ENCODE measurements at places on chromosomes 6 and 20. TPM values are rescaled to one million over a fixed set of nuclear protein-coding genes. Genes with fewer than 3 reads are reported as not detected.
A peak's percentile ranks its signal among the peaks of the same experiment; 100 is the strongest.

Gene EYA2
- 1.7 TPM for polyA plus RNA-seq

Gene C6orf15
- not detected for polyA plus RNA-seq

Gene TENT5A
- 4.7 TPM for polyA plus RNA-seq

Gene TMEM244
- polyA plus RNA-seq, result not detected

Gene LSM14B
- polyA plus RNA-seq, result 52.0 TPM

Gene SLPI
- 0.26 TPM for polyA plus RNA-seq

Gene SAMD5
- 17.6 TPM for polyA plus RNA-seq

Gene CAP2
- 15.6 TPM for polyA plus RNA-seq

Gene PLN
- 6.8 TPM for polyA plus RNA-seq

Gene RNF217
- polyA plus RNA-seq, result 16.4 TPM

Gene CLVS2
- polyA plus RNA-seq, result 0.28 TPM

- DNase-seq, result no peak
Measured at GRCh38 chr6:64217721-64218620, 582.4 kb downstream of the PHF3 start.

GRCh38 chr6:5697508-5697907, 309.2 kb downstream of the NRN1 start:
- DNase-seq, result no peak

DNA sequence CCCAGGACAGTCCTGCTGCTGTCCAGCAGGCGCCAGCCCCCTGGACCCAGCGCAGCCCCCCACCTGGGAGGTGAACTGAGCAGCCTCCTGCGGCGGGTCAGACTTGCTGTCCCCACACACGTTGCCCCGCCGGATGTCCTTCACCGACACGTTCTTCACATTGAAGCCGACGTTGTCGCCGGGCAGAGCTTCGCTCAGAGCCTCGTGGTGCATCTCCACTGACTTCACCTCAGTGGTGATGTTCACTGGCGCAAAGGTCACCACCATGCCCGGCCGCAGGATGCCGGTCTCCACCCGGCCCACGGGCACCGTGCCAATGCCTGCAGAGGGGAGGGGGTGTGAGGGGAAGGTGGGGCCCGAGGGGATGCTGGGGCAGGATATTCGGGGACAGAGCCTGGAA, 8.5 kb downstream of the EEF1A2 start:
- no peak for DNase-seq

DNA sequence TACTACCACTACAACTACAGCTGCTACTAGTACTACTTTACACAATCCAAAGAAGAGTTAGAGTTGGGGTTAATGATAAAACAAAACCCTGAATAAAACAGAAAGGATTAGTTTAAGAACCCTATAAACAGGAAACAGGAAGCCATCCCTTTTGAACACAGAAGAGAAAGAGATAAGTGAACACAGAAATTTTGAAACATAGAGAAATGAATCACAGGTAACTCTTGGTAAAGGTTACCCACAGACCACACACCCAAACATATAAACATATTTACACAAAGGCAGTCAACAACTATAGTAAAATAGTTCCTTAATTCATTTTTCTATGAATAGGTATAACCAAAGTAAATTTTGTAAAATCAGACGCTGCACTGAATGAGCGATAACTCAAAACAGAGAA, 98.1 kb downstream of the RNGTT start:
- no peak for DNase-seq

DNA sequence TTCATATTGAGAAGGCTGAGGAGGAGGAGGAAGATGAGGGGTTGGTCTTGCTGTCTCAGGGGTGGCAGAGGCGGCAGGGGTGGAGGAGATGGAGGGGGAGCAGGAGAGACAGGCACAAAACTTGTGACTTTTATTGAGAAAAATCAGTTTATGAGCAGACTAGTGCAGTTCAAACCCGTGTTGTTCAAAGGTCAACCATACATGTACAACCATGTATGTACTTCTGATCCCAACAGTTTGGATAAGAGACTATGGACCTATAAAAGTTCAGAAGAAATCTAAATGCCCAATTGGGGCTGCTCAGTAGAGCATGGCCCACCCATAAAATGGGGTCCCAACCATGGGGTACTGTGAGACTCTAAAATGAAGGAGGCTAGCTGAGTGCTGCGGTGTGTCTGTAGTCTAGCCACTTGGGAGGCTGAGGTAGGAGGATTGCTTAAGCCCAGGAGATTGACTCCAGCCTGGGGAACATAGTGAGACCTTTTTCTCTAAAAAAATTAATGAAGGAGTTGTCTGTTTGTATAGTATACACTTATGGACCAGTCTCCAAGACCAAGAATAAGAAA, 7.6 kb upstream of the SLC22A7 start:
- no peak for DNase-seq

DNA sequence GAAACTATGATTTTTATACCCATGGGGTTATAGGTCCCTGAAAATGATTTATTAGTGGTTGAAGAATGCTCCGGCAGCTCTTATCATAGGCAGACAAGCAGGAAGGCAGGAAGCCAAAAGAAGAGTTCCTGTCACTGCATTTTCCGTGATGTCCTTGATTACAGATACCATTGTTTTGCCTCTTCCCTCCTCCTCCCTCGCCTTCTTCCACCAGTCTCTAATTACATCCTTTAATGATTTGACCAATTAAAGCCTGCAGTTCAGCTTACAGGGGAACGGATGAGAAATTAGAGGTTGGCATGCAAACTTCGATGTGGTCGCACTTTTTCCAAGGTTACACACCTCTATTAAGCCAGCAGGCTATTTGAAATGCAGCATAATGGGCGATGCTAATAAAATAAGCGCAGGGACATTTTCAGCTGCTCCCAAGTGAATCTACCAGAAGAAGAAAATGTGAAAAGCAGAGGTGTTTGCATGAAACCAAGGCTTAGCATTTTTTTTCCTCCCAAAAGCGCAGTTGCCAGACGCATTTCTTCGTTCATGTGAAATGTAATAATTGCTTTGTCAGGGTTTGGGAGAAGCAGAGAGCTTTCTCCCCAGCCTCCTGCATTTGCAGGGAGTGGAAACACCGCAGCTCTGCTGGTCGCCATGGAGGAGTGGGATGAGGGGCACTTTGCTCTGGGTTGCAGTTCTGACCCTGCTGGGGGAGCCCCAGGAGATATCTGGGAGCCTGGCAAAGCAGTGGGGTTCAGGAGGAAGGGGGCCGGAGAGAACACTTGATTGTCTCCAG, 6.0 kb downstream of the NOX3 start:
- DNase-seq, result no peak

DNA sequence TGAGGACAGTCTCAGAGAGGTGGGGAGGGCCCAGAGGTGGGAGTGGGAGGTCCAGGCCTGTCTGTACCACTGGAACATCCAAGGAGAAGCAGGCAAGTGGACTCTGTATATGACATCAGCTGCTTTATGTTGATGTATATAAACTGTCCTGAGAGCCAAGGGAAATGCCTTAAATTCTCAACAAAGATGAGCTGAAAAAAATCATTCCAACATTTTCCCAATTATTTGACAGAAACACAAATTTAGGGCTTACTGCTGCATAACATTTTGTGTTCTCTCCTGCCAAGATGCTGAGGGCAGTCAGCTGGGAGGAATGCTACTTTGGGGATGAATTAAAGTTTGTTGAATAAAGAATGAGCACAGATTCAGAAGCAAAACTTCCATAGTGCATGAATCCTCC, 52.8 kb downstream of the FOXC1 start:
- DNase-seq, result no peak

DNA sequence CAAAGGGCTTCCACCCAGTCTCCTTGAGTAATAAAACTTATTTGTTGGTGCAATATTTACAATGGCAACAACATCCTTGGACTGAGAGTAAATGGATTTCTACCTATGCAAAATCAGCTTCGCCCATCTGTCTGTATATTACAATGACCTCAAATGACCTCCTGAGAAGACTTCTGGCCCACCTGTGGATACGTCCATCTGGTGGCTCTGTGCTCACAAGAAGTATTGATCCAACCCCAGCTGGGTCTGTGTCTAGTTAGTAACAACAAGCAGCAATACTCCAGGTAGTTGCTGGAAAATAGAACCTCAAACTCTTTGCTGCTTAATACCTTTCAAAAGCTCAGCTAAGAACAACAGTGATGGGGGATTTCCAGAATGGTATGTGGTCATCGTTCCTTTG, 34.7 kb upstream of the GSTA4 start:
- no peak for DNase-seq

DNA sequence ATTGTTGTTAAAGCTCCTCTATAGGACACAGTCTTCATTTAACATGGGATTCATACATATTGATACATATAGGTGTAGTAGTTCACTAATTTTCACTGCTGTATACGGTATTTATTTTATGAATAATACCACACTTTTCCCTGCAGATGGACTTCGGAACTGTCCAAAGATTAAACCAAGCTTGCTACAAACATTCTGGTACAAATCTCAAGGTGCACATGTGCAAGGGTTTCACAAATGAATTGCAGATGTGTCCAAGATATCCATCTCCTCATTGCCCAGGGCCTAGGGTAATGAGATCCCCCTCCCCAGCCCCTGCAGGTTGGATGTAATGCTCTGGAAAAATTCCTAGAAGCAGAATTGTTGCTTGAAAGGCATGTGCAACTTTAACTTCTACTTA, 31.4 kb downstream of the DTNBP1 start:
- no peak for DNase-seq

DNA sequence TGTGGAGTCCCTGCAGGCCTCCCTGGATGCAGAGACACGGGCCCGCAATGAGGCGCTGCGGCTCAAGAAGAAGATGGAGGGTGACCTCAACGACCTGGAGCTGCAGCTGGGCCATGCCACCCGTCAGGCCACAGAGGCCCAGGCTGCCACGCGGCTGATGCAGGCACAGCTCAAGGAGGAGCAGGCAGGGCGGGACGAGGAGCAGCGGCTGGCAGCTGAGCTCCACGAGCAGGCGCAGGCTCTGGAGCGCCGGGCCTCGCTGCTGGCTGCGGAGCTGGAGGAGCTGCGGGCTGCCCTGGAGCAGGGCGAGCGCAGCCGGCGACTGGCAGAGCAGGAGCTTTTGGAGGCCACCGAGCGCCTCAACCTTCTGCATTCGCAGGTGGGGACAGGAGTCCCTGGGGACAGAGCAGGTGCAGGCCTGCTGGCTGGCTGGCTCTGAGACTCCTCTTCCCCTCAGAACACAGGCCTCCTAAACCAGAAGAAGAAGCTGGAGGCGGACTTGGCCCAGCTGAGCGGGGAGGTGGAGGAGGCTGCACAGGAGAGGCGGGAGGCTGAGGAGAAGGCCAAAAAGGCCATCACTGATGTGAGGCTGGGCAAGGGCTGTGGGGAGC, 44.7 kb downstream of the MYH7B start:
- DNase-seq, result no peak

- no peak for DNase-seq
Measured at GRCh38 chr20:55472704-55473103, 532.6 kb downstream of the CBLN4 start.

- no peak for DNase-seq
Measured at GRCh38 chr6:104212977-104213668, 646.6 kb downstream of the HACE1 start.

DNA sequence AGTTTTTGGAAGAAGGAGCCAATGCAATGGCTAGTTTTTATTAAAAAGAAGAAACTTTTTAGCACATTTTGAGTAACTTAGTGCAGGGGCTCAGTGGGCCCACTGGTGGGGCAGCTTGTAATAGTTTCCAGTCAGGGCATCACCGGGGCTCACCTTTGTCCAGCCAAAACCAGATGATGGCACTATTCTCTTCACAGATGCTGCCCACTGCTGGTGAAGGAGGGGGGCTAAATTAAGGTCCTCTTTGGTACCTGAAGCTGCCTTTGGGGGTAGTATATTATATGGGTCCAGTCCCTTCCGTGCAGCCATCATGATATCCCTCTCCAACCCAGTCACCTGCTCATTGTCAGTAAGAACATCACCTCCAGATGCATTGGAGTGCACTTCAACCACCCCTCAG, 182.9 kb downstream of the PDE7B start:
- DNase-seq, result no peak

DNA sequence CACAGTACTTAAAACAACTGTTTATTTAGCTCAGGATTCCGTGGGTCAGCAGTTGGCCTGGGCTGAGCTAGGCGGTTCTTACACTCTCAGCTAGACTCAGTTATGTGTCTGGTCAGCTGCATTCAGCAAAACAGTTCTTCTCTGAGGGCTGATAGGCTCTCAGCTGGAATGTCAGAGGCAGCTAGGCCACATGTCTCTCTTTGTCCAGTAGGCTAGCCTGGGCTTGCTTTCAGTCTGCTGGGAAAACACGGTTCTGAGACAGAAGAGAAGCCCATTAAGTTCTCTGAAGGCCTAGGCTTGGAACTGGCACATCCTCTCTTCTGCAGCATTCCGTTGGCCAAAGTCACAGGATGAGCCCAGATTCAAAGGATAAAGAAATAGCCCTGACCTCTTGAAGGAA, 65.6 kb downstream of the TULP4 start:
- DNase-seq, result peak; percentile 7

DNA sequence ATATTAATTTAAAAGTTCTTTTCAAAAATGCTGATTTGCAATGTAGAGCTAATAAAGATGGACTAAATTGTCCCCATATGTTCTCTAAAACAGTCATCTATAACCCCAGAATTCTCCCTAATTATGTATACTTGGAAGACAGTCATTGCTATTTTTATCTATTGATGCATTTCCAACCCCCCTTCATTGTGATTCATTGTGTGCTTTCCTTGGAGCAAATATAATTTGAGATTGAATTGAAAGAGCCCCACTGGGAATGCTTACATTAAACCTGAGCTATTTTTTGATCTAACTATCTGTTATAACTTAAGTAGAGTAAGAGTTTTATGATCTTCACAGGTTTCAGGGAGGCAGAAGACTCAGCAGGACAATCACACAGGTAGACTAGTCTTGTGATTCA, 73.7 kb upstream of the PTCHD4 start:
- no peak for DNase-seq

DNA sequence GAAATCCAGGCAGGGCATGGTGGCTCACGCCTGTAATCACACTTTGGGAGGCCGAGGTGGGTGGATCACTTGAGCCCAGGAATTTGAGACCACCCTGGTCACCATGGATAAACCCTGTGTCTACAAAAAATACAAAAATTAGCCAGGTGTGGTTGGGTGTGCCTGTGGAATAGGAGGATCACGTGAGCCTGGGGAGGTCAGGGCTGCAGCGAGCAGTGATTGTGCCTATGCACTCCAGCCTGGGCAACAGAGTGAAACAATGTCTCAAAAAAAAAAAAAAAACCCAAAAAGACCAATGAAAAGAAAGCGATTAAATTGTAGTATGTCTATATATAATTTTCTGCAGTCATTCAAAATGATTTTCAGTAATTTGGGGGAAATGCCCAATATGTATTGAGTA, 70.3 kb downstream of the ITCH start:
- no peak for DNase-seq

GRCh38 chr6:130158056-130158455, 64.7 kb downstream of the SAMD3 start:
- DNase-seq, result no peak

DNA sequence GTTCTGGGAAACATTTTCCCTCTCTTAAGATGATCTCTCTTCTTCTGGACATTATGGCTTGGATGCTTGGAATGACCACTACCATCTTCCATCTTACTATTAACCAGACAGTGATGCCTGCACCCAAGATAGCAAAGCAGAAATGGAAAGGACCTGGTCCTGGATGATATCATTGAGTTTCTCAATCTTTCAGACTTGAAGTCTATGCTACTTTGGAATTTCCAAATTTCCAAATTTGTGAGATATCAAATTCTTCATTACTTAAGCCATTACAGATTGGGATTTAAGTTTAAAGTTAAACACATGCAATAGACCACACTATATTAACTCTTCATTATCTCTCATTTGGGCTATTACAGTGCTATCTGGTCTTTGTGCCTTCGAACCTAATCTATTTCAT, 3.7 kb upstream of the TAB2 start:
- DNase-seq, result no peak

GRCh38 chr20:6299456-6299855, 176.6 kb upstream of the FERMT1 start:
- no peak for DNase-seq

- peak; percentile 49 for DNase-seq
Measured at GRCh38 chr6:73579851-73580246, 59.0 kb upstream of the EEF1A1 start.

- no peak for DNase-seq
Measured at GRCh38 chr6:92962846-92963245, 456.5 kb downstream of the EPHA7 start.
